ENCODE measurements at places on chromosomes 2 and 18.
A peak's percentile ranks its signal among the peaks of the same experiment; 100 is the strongest.

- no peak for DNase-seq
These were observed 164.1 kb downstream of the KLHL29 start for GRCh38 chr2:23549051-23549450.

DNA sequence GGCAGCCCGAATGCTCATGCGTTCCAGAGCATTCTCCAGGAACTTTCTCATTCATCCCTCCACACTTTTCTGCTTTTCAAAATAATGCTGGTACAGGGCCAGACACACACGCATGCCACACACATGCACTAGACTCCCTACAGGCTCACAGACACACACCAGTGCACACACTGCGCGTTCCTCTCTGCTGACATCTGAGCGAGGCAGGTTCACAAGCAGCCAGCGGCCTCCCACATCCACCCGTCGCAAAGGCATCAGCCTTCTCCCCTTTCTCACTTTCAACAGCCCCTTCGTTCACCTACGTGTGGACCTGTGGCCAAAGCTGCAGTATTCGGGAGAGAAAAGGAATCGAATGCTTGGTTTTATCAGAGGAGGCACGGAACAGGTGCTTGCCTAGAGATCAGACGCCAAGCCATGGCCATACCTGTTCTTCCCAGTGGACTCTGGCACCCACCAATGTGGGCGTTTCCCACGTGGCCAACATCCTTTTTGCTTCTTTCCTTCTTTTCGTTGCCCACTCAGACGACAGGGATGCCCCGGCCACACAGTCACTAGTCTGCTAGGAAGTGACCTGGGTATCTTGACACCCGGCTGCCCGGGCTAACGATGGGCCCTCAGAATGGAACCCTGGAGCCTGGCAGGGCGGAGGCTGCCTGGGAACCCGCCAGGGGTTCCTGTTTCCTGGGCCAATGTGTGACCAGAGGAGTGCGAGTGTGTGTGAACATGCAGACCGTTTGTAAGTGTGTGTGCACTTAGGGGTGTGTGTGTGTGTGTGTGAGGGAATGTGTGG is 85.8 kb upstream of the ID2 start:
- DNase-seq: no peak

DNA sequence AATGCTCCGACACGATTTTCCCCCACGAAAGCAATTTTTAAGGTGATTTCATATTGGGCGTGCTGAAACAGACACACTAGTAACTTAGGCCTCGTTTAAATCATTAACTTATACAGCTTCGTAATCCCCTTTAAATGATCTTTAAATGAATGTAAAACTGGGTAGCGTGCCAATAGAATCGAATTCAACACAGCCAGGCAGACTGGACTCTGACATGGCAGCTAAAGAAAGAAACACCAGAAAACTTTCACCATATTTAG is 2.4 kb upstream of the ID2 start:
- DNase-seq: no peak

GRCh38 chr2:113104054-113104611 is 23.3 kb upstream of the IL1RN start:
- DNase-seq: peak; percentile 8

GRCh38 chr2:222296911-222297599 is 1.7 kb downstream of the PAX3 start:
- DNase-seq: no peak

- no peak for DNase-seq
These were observed 4.5 kb upstream of the MYO5B start for GRCh38 chr18:50199346-50199855.

- DNase-seq: no peak
These were observed 6.2 kb downstream of the ZBTB7C start for GRCh38 chr18:48402953-48403352.

- no peak for DNase-seq
These were observed 48.1 kb upstream of the RAPH1 start for GRCh38 chr2:203583084-203583695.

GRCh38 chr2:920999-921398 is 29.6 kb upstream of the SNTG2 start:
- DNase-seq: no peak

Data from GM03348 (cell line).